ENCODE measurements at places on chromosomes 12 and 14. TPM values are rescaled to one million over a fixed set of nuclear protein-coding genes. Genes with fewer than 3 reads are reported as not detected.

The SNRNP35 gene
- total RNA-seq = 23.0 TPM

GRCh38 chr12:60259225-60259624, 663.4 kb downstream of the SLC16A7 start:
- DNase-seq = no peak

The LTBP2 gene
- 7.6 TPM for total RNA-seq

- no peak for DNase-seq
These were observed 162.1 kb upstream of the LHX5 start for GRCh38 chr12:113633678-113634332.

DNA sequence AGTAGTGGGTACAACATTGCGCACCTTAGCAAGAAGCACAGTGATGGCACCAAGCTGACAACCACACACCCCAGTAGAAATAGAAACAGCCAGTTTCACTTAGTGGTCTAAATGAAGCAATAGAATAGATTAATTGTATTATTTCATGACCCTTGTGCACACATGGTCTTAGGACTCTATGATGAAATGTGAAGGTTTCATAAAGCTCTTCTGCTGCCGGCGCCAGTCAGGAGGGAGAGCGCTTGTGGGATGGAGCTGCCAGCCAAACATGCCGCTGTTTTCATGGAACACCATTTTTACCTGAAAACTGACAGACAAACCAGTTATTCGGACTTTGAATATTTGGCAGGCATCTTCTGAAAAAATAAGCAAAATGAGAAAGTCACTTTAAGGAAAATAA, 100.0 kb downstream of the PPP2R5C start:
- no peak for DNase-seq
